ENCODE measurements at places on chromosomes 1 and 21.

GRCh38 chr1:221865808-221866207 is 123.9 kb upstream of the DUSP10 start:
- no peak for DNase-seq

- no peak for DNase-seq
These were observed 32.5 kb upstream of the CACHD1 start for GRCh38 chr1:64437453-64437852.

GRCh38 chr1:171742577-171742922 is 685 bp upstream of the VAMP4 start:
- peak; percentile 29 for DNase-seq

DNA sequence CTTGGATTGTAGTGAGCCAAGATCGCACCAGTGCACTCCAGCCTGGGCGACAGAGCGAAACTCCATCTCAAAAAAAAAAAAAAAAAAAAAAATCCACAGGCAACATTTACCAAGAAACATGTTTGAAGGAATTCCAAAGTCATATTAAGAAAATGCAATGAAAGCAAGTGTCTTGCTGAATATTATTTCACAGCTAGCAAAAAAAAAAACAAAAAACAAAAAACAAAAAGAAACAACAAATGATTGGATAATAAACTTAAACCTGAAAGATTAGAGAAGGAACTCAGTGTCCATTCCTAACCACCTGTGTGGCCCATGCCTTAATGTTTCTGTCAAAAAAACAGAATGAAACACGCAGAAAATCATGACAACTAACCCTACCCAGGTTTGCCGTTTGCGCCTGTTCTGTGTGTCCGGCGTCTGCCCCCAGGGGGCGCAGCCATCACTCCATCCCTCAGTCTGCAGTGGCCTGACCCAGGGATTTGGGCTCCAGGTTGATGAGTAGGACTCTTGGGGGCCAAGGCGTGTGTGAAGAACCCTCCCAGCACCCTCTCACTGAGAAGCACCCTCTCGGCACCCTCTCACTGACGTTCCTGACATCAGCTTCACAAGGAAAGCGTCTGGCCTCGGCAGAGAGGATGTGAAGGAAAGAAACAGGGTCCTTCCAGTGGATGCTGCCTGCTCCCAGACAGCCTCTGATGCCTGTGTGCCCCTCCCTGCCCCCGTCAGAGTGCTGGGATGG is 19.2 kb upstream of the PTTG1IP start:
- DNase-seq, result peak; percentile 86

DNA sequence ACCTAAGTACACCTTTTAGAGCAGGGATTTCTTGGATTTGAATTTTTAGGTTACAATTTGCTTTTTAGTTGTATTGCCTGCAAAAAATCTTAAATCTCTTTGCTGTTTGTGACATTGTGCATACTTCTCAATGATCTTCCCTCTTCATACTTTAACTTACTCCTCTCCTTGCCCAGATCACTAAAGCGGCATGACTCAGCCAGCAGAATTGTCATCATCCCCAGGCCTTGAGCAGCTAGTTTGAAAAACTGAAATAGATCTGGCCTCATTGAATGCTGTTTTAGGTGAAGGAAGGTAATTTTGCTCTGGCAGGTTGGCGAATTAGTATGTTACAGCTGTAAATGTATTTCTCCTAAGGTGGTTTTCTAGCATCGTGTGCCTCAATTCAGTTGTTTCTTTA is 145.9 kb downstream of the RYR2 start:
- no peak for DNase-seq

DNA sequence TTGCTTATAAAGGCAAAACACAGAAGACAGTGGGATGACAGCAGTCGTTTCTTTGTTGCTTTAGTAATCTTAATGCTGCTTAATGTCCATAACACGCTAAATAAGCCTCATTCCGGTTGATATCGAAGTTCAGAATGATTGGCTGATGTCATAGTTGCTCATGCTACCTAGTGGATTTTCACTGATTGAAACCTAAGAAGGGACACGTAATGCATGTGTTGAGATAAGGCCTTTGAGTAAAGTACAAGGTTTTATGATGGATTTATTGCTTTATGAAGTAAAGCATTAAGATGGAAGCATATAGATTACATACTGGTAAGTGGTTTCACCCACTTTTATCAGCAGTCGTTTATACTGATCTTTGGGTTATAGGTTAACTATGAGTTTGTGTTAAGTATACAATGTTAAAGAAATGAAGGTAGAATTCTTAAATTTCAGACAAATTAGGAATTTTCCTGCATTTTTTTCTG is 25.1 kb downstream of the IARS2 start:
- DNase-seq, result no peak

DNA sequence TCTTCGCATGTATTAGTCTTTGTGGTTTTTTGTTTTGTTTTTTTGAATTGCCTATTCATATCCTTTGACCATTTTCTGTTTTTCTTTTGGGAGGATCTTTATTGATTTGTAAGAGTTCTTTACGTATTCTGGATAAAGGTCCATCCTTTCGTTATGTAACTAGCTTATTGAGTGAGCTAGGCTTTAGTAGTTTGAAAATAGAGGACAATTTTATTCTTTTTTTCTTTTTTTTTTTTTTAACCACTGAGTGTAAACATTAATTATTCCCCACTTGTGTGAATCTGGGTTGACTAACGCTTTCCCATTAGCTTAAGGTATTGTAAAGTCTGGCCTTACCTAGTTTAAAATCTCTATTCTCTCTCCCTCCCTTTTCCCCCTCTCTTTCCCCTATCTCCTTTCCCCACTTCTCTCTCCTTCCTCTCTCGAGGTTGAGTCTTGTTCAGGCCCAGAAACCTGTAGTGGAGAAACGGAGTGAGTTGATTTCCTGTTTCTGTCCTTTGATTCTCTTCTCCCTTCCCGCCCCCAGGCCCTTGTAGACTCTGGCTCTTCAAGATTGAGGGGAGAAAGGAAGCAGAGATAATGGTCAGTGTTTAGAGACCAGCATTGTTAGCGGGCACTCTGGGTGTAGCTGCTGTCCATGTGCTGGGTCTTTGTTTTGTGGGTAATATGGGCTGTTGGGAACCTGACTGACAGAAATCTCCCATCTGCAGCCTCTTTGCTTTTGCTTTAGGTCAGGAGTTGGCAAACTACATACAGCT is 1.5 kb downstream of the MORC3 start:
- peak; percentile 25 for DNase-seq

DNA sequence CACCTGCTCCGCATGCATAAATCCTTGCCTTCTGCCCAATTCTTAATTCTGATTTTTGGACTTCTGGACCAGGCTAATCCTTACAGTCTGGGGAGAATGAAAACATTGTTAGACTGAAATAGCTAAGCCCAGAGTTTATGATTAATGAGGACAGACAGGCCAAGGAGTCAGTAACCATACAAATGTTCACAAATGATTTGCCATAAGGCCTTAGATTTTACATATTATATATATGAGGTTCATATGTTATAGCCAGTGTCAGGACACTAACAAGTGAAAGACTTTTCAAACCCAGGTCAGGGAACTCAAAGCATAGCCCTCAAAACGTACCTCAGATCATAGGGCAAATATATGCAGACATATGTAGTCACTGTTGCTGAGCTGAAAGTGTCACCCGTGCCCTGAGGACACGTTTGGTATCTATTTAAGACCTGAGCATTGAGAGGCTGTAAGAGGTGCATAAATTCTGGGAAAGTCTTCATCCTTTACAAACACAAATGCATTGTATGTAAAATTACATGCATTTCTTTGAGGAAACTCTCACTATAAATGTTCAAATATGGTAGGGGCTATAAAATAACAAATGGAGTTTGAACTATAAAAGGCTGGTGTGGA is 45.3 kb upstream of the FBXO28 start:
- DNase-seq, result no peak

- DNase-seq, result no peak
These were observed 263.2 kb upstream of the RAB4A start for GRCh38 chr1:229007701-229008100.

DNA sequence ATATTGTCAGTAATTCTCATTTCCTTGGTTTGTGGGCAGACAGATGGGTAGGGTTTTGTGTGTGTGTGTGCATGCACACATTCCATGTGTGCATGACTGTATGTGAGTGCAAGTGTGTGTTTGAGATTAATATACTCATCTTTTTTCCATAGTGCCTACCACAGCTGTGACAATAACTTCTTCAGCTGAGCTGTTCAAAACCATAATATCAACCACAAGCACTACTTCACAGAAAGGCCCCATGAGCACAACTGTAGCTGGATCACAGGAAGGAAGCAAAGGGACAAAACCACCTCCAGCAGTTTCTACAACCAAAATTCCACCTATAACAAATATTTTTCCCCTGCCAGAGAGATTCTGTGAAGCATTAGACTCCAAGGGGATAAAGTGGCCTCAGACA is 149.3 kb downstream of the ADGRL2 start:
- DNase-seq, result no peak

- DNase-seq, result no peak
These were observed 519.8 kb downstream of the COL11A1 start for GRCh38 chr1:102588536-102588935.

- DNase-seq, result no peak
These were observed 173.6 kb upstream of the CHRM3 start for GRCh38 chr1:239212811-239213220.

GRCh38 chr1:43783671-43784205 is 76.4 kb downstream of the ST3GAL3 start:
- no peak for DNase-seq

DNA sequence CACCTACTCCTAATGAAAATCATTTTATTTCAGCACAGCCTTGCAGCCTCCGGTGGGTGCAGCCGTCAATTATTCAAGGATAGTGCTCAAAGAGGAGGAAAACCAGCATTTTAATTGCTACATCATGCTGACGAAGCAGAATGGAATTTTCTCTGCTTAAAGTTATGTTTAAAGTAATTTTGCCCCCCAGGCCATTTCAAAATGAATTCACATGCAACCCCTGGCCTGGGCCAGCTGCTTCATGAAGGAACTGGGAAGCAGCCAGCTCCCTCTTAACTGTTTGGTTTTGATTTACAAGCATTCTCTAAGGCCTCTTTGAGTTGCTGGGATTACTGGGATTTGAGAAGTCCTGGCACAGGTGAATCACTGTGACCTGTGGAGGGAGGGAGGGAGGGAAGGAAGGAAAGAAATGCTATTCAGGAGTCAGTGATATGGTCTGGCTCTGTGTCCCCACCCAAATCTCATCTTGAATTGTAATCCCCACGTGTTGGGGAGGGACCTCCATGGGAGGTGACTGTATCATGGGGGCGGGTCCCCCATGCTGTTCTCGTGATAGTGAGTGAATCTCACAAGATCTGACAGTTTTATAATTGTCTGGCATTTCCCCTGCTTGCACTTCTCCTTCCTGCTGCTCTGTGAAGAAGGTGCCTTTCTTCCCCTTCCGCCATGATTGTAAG is 66.0 kb downstream of the PGBD5 start:
- DNase-seq, result no peak

GRCh38 chr1:219173434-219173757 is 282 bp upstream of the LYPLAL1 start:
- DNase-seq, result no peak
